ENCODE measurements at places on chromosomes 11 and 22.

GRCh38 chr11:111983187-111983986 lies 41.8 kb upstream of the DLAT start:
- H3K4me3 ChIP-seq: no peak overlapping the region
- H3K27me3 ChIP-seq: peaks cover 12% of the 10 kb centered on the region
- H3K36me3 ChIP-seq: no peaks in the 10 kb centered on the region
- H3K4me1 ChIP-seq: no peaks in the 10 kb centered on the region
- no peak overlapping the region for H3K27ac ChIP-seq
- no peak for DNase-seq

DNA sequence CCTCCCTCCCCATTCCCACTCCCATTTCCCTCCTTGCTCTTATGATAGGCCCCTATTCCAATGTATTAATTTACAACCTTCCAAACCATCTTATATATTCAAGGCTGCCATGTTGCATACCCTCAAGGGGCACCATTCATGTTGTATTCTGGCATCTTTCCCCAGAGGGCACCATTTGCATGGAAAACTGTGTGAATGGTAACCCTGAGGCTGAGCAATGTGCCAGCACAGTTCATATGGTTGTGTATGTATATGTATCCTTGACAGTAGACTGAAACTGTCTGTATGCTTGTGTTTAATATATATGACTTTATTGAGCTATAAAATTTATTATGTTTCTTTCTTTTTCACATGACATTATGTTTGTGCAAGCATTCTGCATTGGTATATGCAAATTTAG lies 7.3 kb downstream of the RASSF10 start:
- H3K27me3 ChIP-seq: peaks cover 5% of the 10 kb centered on the region
- H3K27ac ChIP-seq: no peak overlapping the region
- no peaks in the 10 kb centered on the region for H3K36me3 ChIP-seq

- no peaks in the 10 kb centered on the region for H3K27me3 ChIP-seq
- peak overlapping the region; percentile 94 for H3K27ac ChIP-seq
- H3K36me3 ChIP-seq: peaks cover 2% of the 10 kb centered on the region
Measured at GRCh38 chr11:128625326-128625725, 38.0 kb upstream of the ETS1 start.

- peaks cover 8% of the 10 kb centered on the region for H3K4me1 ChIP-seq
- no peak overlapping the region for H3K4me3 ChIP-seq
- no peaks in the 10 kb centered on the region for H3K27me3 ChIP-seq
Measured at GRCh38 chr11:111331711-111332479, 33.5 kb downstream of the POU2AF3 start.

DNA sequence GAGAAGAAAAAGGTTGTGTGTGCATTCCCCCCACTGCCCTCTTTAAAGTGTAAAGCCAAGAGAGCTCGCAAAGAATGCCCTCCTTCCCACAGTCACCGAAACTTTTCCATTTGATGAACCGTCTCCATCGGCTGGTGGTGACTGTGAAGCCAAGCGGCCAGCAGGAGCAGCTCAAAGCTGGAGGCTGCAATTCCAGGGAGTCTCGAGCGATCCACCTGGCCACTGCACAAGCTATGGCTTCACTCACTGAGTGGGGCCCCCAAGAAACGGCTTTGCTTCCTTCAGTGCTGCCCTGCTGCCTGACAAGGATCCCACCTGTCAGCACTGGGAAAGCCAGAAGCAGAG lies 117.7 kb downstream of the ABTB2 start:
- H3K27me3 ChIP-seq: peaks cover 1% of the 10 kb centered on the region
- no peak for DNase-seq
- no peak overlapping the region for H3K4me3 ChIP-seq

GRCh38 chr11:75198278-75198973 lies 42.1 kb upstream of the TPBGL start:
- peaks cover 8% of the 10 kb centered on the region for H3K27me3 ChIP-seq
- H3K4me3 ChIP-seq: no peak overlapping the region
- H3K27ac ChIP-seq: no peak overlapping the region
- DNase-seq: no peak

DNA sequence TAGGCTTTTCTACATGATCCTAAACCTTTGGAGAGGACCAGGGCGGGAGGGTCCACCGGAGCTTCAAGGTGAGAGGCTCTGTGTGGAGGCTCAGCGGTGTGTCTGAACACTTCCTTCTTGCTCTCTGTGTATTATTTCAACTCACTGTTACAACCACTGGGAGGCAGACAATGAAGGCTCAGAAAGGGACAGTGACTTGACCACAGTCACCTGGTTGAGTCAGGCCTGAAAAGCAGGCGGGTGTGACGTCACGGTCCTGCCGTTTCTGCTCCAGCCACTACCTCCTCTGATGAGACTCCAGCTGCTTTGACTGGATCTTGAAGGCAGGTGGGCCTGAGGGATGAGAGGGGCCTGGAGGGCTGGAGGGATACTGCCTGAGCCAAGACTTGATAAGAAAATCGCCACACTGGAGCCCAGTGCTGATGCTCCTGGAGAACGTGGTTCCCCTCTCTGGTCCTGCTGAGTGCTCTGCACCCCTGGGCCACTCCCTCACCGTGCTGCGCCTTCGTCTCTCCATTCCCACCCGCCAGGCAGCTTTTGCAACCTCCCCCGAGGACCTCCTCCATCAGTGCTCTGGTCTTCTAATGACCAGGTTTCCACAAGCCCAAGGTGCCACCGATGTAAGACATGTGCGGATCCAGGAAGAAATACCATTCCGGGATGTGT lies 27.9 kb downstream of the KCNC1 start:
- H3K27ac ChIP-seq: no peak overlapping the region
- no peak overlapping the region for H3K4me3 ChIP-seq
- peaks cover 3% of the 10 kb centered on the region for H3K4me1 ChIP-seq
- no peak for DNase-seq

- H3K27me3 ChIP-seq: peaks cover 17% of the 10 kb centered on the region
- no peak within 1 kb of the TSS for H3K4me3 ChIP-seq
- no peak within 1 kb of the TSS for H3K27ac ChIP-seq
Measured at GRCh38 chr11:1074244-1075221, at the start of gene MUC2. Gene MUC2 (plus strand): TSS chr11:1074874.

- peaks cover 26% of the 10 kb centered on the region for H3K36me3 ChIP-seq
- no peak overlapping the region for H3K4me3 ChIP-seq
- H3K27ac ChIP-seq: no peak overlapping the region
- peaks cover 3% of the 10 kb centered on the region for H3K4me1 ChIP-seq
Measured at GRCh38 chr11:6559369-6559768, 44.0 kb downstream of the RRP8 start.

GRCh38 chr11:132222345-132222744 lies 851.9 kb downstream of the NTM start:
- no peaks in the 10 kb centered on the region for H3K27me3 ChIP-seq
- DNase-seq: no peak
- no peak overlapping the region for H3K4me3 ChIP-seq
- H3K36me3 ChIP-seq: no peaks in the 10 kb centered on the region

DNA sequence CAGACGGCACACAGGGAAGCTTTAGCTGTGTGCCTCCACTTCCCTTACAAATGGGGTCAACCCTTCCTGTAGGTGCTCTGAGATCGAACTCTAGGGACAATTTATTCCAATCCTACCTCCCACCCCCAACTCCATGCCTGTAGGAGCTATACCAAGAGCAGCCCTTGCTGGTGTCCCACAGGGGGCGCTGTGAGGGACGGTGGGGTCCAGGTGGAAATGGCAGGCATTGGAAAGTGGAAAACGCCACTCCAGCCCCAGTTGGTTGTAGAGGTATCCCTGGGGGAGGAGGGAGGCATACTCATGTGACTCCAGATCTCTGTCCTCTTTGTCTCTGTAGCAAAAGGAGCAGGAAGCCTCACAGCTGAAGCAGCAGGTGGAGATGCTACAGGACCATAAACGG lies 161.3 kb downstream of the MYO18B start:
- no peak for DNase-seq
- H3K36me3 ChIP-seq: no peaks in the 10 kb centered on the region
- H3K27me3 ChIP-seq: peaks cover 11% of the 10 kb centered on the region
- H3K4me1 ChIP-seq: no peaks in the 10 kb centered on the region

- H3K36me3 ChIP-seq: peaks cover 15% of the 10 kb centered on the region
- no peak for DNase-seq
- H3K27me3 ChIP-seq: no peaks in the 10 kb centered on the region
- no peak overlapping the region for H3K27ac ChIP-seq
Measured at GRCh38 chr22:24137595-24137994, 43.7 kb upstream of the SUSD2 start.

DNA sequence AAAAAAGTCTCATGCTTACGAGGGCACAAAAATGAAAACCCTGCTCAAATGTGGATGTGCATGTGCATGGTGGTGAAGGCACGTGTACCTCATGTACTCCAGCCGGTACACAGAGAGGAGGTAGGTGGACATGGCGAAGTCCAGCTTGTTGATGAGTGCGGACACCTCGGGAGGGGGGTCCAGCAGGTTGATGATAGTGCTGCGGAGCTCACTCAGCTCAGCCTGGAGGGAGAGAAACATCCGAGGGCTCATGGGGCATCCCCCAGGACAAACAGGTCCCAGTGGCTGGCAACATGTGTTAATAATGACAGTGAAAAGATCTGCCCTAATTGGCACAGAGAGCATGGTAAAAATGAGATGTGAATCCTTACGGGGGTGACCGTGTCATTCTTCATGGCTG lies 9.2 kb upstream of the SERPIND1 start:
- no peak for DNase-seq
- peaks cover 37% of the 10 kb centered on the region for H3K36me3 ChIP-seq
- no peaks in the 10 kb centered on the region for H3K4me1 ChIP-seq
- H3K4me3 ChIP-seq: no peak overlapping the region
- no peaks in the 10 kb centered on the region for H3K27me3 ChIP-seq

DNA sequence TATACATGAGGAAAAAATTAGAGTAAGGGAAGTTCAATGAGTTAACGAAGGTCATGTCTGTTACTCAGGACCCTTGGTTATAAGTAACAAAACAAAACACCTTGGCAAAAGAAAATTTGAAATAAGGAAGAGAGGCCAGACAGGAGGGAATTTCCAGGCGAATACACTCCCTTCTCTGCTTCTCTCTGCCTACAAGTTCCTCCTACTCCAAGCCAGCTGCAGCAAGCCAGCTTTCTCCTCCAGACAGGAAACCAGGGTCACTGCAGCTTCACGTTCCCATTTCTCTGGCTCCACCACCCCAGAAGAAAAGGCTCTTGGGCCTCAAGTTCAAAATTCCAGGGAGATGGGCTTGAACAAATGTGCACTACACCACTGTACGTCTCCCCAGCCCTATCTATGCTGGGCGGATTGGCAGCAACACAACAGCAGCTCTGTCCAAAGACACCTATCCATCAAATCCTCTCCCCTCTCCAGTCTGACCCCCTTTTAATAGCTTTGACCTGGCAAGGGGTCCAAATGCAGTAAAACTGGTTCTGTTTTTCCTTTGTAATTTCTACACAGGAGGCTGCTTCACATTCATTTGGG lies 27.7 kb downstream of the SMCO4 start:
- no peak overlapping the region for H3K27ac ChIP-seq
- no peaks in the 10 kb centered on the region for H3K27me3 ChIP-seq

DNA sequence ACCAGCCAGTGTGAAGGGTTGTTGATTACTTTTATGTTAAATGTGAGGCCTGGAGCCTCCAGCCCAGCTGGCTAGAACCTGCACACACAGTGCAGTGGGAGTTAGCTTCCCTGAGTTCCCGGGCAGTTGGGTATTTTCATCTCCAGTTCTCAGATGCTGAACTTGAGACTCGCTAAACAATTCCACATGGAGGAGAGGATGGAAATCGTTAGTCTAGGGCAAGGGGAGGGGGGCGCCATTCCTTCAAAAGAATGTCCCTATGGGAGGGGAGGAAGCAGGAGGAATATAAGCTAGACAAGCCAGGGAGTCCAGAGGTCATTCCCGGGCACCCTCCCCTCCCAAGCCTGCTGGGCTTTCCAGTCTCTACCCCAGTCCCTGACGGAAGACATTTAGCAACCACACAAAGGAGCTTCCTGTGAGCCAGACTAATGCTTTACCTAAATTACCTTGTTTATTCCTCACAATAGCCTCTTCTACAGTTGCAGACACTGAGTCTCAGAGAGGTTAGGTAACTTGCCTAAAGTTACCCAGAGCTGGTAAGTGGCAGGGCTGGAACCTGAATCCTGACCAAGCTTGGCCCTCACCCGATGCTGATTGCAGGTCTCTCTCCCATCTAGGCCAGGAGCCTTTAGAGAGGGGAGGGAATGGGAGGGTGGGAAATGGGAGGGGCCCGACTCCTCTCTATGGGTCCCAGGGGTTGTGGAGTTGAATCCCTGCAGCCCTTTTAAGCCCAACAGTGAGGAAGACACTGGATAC lies 1.9 kb upstream of the TSKU start:
- peaks cover 4% of the 10 kb centered on the region for H3K4me1 ChIP-seq
- no peak overlapping the region for H3K27ac ChIP-seq
- peaks cover 38% of the 10 kb centered on the region for H3K27me3 ChIP-seq
- DNase-seq: no peak

GRCh38 chr11:29208117-29208516 lies 808.7 kb downstream of the KCNA4 start:
- no peak overlapping the region for H3K27ac ChIP-seq
- H3K27me3 ChIP-seq: no peaks in the 10 kb centered on the region
- H3K36me3 ChIP-seq: no peaks in the 10 kb centered on the region
- no peak overlapping the region for H3K4me3 ChIP-seq
- H3K4me1 ChIP-seq: no peaks in the 10 kb centered on the region
- no peak for DNase-seq

DNA sequence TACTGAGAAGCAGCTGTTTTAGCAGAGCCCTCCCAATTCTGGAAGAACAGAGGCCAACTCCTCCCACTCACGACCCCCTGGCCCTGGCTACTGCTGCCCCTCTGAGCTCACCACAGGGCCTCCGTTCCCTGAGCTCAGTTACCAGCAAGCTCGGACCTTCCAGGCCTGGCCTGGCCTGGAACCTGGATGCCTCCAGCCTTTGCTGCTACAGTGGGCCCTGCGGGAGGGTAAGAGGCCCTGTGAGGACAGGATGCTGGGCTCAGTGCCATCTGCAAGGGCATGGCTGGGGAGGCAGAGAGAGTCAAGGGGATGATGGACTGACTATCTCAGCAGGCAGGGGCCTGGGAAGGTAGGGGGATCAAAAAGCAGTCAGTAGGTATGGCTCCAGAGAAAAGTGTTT lies 209.9 kb upstream of the NCAM1 start:
- H3K27me3 ChIP-seq: peaks cover 7% of the 10 kb centered on the region
- H3K27ac ChIP-seq: no peak overlapping the region
- no peak for DNase-seq

GRCh38 chr11:73761403-73761945 lies 600 bp upstream of the RAB6A start:
- H3K4me1 ChIP-seq: peaks cover 20% of the 10 kb centered on the region
- no peaks in the 10 kb centered on the region for H3K36me3 ChIP-seq
- peak overlapping the region; percentile 89 for H3K27ac ChIP-seq
- H3K4me3 ChIP-seq: peak overlapping the region; percentile 98
- H3K27me3 ChIP-seq: no peaks in the 10 kb centered on the region

- no peak for DNase-seq
- no peaks in the 10 kb centered on the region for H3K36me3 ChIP-seq
- peaks cover 15% of the 10 kb centered on the region for H3K4me1 ChIP-seq
- H3K27ac ChIP-seq: no peak overlapping the region
- no peaks in the 10 kb centered on the region for H3K27me3 ChIP-seq
Measured at GRCh38 chr11:68333173-68333572, 20.8 kb downstream of the LRP5 start.

DNA sequence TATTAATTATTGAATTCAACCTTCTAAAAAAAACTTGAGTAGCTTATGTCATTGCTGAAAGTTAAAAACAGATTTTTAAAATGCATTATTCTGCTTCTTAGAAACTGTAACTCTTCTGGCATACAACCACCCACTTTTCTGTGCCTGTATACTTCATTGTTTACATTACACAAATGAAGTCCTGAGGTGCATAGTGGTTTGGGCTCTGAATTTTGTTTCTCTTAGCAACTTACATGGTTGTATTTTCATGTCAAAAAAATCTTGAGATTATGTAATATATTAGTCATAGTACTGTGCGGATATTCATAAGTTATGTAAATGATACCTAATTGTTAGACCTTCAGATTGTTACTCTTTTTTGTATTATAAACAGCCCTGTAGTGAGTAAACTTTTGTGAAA lies 12.2 kb downstream of the SC5D start:
- H3K4me3 ChIP-seq: no peak overlapping the region
- no peak overlapping the region for H3K27ac ChIP-seq
- peaks cover 9% of the 10 kb centered on the region for H3K4me1 ChIP-seq

Measured in memory B cell (primary cell).